NCI-H524 (cell line): ENCODE measurements at places on chromosomes 13 and 19.
A peak's percentile ranks its signal among the peaks of the same experiment; 100 is the strongest.

DNA sequence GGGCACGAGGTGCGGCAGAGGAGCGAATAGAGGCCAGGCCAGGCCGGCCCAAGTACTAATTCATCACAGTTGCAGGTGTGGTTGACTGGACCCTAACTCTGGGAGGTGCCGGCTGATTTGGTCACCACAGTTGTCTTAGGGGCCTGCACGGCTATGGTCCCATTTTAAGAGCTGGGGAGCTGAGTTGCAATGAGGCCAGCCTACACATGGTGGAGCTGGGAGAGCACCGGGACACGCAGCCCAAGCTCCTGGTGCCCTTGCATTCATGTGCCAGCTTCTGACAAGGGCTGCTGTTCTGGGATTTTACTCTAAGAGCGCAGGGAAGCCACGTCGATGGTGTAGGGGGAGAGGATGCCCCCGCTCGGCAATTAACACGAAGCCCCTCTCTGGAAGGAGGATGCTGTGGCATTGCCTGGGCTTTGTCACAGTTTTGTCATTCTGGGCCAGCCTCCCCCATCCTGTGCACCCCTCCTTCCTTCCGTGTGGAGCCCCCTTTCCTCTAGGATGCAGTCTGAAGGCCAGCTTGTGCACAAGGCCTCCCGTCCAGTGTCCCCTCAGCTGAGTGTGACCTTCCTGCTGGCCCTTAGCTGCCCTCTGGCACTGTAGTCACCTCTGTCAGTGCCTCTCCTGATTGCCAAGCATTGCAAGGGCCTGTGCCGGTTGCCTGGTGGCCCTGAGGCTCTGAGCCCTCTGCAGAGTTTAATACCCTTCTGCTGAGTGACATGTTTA, 109.4 kb upstream of the C1QTNF9B start:
- no peak for DNase-seq

DNA sequence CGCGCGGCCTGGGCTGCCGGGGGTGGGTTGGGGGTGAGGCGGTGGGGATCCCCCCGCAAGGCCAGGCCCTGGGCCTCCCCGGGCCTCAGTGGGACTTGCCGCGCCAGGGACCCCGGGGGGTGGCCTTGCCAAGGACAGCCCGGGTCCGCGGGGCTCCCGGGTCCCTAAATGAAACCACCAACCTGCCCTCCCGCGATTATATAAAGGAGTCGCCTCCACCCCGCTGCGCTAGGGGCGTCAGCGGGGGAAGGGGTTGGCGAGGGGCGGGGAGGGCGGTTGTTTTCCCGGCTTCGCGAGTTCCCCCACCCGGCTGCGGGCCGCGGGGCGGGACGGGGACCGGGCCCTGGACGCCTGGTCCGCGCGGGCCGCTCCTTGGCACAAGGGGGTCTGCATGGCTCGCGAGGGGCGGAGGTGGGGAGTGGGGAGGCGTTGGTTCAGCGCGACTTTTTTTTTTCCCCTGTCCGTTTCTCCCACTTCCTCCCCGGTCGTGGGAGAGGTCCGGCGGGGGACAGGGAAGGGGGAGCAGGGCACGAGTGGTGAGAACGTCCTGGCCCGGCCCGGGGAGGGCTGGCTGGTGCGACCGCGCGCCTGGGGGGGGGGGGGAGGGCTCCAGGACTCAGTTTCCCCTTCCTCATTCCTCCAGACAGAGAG, 822 bp upstream of the ZBTB7A start:
- DNase-seq, result no peak

- peak; percentile 85 for DNase-seq
Measured at GRCh38 chr19:47493378-47494210, 9.6 kb upstream of the KPTN start.

DNA sequence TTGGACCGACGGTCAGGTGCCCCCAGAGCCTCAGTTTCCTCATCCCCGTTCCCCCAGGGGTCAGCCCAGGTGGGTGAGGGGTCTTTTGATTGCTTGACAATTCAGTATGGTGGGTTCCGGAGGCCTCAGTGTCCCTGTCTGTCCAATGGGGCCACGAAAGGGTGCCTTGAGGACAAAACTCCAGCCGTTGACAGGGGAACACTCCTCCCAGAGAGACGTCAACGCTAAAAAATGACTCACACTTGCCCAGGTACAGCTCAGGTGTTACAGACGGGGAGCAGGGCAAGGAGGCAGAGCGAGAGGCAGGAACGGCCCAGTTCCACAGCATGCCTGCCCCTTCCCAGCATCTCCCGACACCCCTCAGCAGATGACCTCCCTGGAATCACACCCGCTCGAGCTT, 1.8 kb downstream of the TNFAIP8L1 start:
- no peak for DNase-seq

GRCh38 chr19:44799627-44800346, 9.1 kb upstream of the BCAM start:
- no peak for DNase-seq

DNA sequence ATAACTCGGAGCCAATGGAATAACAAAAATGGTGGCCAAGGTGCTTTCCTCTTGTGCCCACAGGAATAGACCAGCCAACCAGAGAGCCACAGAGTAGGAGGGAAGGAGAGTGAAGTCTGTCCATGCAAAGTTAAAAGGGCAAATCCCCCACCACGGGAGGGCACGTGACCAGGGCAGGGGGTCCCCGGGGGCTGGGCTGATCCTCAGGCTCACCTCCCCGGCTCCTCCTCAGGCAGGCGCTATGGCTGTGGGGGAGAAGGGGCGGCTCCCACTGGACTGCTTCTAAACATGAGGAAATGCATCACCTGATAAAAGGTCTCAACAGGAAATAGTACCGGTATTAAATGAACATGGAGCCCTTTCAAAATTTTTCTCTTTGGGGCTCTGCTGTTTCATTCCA, 73.2 kb upstream of the SLC15A1 start:
- no peak for DNase-seq

DNA sequence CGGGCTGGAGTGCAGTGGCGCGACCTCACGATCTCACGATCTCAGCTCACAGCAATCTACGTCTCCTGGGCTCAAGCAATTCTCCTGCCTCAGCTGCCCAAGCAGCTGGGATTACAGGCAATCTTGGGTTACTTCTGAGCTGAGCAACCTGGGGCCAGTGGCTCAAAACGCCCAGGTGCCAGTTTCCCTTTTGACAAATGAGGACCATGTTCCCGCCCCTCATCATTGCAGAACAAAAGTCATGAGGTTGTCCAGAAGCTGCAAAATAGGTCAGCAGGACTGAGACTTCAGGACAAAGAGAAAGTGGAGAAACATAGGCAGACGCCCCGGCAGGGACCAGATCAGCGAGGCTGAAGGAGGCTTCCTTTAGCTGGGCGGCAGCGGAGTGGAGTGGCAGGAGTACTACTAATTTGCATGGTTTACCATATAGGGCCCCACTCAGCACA, 3.3 kb upstream of the ADGRE5 start:
- no peak for DNase-seq

DNA sequence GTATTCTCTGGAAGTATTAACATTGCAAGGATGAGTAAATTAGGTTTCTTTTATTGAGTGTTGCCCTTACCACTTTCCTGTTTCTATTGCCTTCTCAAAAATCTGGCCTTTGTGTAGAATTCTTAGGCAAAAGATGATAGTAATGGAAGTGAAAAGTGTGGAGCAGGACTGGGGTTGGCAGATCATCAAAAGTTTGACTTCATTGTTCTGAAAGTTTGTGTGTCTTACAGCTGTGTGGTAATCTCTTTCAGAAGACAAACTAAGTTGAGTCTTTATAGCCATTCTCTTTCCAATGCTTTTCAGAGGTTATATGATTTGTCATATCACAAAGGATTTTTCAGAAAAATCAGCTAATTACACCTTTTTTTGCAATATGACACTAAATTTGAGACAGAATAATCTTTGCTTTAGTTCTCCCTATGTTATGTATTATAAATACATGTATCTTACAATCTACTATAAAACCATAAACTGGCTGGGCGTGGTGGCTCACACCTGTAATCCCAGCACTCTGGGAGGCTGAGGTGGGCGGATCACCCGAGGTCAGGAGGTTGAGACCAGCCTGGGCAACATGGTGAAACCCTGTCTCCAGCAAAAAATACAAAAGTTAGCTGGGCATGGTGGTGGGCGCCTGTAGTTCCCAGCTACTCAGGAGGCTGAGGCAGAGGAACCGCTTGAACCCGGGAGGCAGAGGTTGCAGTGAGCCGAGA, 8.7 kb upstream of the KCNRG start:
- DNase-seq, result no peak

DNA sequence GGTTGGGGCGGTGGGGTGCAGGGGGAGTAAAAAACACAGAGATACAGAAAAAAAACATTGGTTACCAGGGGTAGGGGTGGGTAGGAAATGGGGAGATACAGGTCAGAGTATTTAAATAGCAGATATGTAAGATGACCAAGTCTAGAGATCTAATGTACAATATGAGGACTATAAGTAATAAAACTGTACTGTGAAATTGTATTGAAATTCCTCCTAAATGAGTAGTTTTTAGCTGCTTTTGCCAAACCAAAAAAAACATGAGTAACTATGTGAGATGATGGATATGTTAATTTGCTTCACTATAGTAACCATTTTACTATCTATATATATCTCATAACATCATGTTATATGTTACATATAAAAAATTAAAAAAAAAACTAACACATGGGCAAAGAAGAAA, 29.6 kb downstream of the VWA8 start:
- DNase-seq, result no peak
